ENCODE measurements at places on chromosomes 16 and 17.

DNA sequence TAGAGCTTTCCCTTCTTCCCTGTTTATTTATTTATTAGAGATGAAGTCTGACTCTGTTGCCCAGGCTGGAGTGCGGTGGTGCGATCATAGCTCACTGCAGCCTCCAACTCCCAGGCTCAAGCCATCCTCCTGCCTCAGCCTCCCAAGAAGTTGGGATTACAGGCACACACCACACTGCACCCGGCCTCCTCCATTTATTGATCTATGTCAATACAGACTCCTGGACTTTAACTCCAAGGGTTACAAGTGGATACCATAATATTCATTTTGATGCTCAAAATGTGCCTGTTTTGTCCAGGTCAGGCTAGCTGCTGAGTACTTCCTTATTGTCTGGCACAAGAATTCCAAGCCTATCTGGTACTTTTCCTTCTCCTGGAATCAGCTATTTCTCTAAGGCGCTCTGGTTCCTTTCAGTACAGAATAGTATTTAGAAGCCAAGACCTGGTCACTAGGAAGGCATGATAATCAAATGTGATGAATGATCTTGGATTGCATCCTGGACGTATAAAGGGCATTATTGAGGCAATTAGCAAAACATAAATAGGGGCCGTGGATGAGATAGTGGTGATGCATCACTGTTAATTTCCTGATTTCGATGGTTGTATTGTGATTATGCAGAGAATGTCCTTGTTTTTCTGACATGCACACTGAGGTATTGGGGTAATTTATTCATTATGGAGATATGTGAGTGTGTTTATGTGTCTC, 21.7 kb downstream of the IL4R start:
- no peak for DNase-seq

- no peak for DNase-seq
These were observed 29.3 kb downstream of the ACTG1 start for GRCh38 chr17:81483085-81483861.

DNA sequence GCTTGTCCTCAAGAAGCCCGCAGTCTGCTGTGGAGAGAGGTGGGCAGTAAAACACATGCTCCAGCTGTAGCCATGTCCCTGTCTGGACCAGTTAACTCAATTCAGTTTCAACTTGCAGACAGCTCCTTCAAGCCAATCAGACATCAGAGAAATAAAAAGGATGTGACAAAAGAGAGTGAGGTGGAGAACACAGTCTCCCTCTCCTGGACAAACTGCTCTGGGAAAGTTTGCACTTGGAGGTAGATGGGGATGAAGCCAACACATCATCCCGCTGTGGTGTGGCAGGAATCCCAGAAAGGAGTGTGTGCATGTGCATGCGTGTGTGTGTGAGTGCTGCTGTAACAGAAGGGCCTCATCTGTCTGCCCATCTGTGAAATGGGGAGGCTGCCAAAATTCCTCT, 358.6 kb upstream of the ASIC2 start:
- no peak for DNase-seq

DNA sequence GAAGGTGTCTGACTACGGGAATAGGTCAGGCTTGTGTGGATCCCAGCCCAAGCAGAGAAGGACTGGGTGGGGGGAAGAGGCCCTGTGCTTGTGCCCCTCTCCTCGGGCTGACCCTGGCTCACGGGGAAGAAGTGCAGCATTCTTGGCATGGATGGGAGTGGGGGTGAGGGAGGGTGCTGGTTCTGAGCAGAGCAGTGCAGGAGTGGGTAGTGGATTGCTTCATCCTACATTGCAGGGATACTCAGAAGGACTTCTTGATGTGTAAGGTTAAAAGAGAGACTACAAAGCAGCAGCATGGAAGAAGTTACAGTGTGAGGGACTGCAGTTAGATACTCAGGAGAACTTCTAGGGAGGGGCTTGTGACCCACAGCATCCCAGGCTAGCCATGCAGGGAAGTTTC, 2.1 kb downstream of the ARHGAP23 start:
- no peak for DNase-seq

- DNase-seq, result no peak
These were observed at the start of gene CASKIN1 for GRCh38 chr16:2196162-2196980. TSS of gene CASKIN1 (minus strand) at chr16:2196605. CDS start at chr16:2196432, 173 bp downstream.

GRCh38 chr17:65811043-65811442, 249.6 kb upstream of the AXIN2 start:
- no peak for DNase-seq

- no peak for DNase-seq
These were observed 100.6 kb upstream of the CACNG5 start for GRCh38 chr17:66734186-66734943.

- no peak for DNase-seq
These were observed 21.0 kb upstream of the ABCC12 start for GRCh38 chr16:48176635-48177408.

DNA sequence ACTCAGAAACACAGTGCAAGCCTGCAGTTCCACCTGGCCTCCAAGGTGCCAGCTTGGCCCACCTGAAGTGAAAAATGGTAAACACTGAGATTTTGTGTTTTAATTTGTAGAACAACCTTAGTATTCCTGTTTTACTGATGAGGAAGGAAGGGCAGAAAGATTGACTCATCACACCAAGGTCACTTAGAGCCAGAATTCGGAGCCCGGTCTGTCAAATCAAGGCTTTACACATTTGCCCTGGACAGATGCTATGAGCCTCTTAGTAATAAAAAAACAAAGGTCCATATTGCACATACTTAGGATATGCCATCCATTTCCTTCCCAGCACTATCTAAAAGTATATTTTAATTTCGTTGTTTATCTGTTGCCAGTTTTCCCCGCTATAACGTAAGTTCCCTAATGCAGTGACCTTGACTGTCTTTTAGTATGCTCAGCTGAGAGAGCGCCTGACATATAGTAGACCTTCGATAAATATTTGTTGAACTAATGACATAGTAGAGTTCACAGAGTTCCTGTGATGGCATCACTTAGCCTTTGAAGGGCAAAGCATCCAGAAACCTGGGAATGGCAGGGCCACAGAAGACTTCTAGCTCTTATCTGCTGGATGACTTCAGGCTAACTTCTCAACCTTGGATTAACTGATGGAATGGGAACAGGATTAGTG, 7.2 kb upstream of the TBKBP1 start:
- DNase-seq, result no peak

- DNase-seq, result peak; percentile 18
These were observed 36.2 kb downstream of the RAB11FIP4 start for GRCh38 chr17:31427684-31428083.

GRCh38 chr16:68533937-68534336, 5.2 kb upstream of the ZFP90 start:
- no peak for DNase-seq

- DNase-seq, result no peak
These were observed 9.7 kb downstream of the ERN1 start for GRCh38 chr17:64120159-64120810.

GRCh38 chr16:80277182-80277581, 263.6 kb upstream of the DYNLRB2 start:
- no peak for DNase-seq

- DNase-seq, result no peak
These were observed 372.7 kb downstream of the SLC39A11 start for GRCh38 chr17:72719578-72720493.

DNA sequence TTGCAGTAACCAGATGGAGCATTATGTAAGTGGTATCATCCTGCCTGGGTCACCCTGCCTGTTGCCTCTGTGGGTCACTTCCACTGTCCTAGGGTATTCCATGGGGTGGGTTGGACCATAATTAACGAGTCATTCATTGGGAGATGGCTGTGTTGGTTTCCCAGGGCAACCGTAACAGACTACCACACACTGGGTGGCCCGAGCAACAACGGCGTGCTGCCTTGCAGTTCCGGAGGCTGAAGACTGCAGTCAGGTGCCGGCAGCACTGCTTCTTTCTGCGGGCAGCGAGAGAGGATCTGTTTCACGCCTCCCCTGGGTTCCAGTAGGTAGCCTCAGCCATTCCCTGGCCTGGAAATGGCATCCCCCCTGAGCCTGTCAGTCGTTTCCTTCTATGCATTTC, 28.9 kb upstream of the CMIP start:
- no peak for DNase-seq

- no peak for DNase-seq
These were observed 31.7 kb downstream of the TOM1L2 start for GRCh38 chr17:17940441-17940911.

GRCh38 chr16:69338557-69339288, 641 bp downstream of the COG8 start:
- DNase-seq, result no peak

DNA sequence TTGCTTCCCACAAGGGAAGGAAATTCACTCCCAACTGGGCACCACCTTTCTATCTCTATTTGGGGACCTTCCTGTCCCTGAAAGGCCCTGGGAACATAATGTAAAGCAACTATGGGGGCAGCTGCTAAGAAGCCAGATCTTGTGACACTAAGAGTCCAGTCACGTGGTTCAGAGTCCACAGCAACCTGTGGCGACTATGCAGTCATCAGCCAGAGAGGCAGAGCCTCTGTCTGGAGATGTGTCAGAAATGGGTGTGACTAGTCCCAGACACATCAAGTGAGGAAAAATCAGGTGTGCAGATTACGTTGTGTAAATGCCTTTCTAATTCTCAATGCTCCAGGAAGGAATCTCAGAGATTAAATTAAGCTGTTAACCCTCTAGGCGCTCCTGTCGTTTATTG, 26.6 kb upstream of the SKAP1 start:
- no peak for DNase-seq

Data from nucleus accumbens (tissue), 56 donors.